CD4-positive, alpha-beta T cell (primary cell): ENCODE measurements at places on chromosomes 4 and X. TPM values are rescaled to one million over a fixed set of nuclear protein-coding genes. Genes with fewer than 3 reads are reported as not detected.

- no peaks in the 10 kb centered on the region for H3K4me1 ChIP-seq
- no peaks in the 10 kb centered on the region for H3K36me3 ChIP-seq
- H3K27ac ChIP-seq, result no peak overlapping the region
- no peak for DNase-seq
- H3K27me3 ChIP-seq, result no peaks in the 10 kb centered on the region
Observed at GRCh38 chr4:139227729-139228404, 50.8 kb upstream of the ELF2 start.

- H3K4me3 ChIP-seq, result no peak overlapping the region
- H3K27me3 ChIP-seq, result no peaks in the 10 kb centered on the region
- peaks cover 16% of the 10 kb centered on the region for H3K4me1 ChIP-seq
- H3K36me3 ChIP-seq, result no peaks in the 10 kb centered on the region
- DNase-seq, result no peak
Observed at GRCh38 chrX:13153796-13154195, 109.4 kb upstream of the FAM9C start.

- no peak overlapping the region for H3K27ac ChIP-seq
- H3K4me3 ChIP-seq, result no peak overlapping the region
- H3K4me1 ChIP-seq, result peaks cover 20% of the 10 kb centered on the region
Observed at GRCh38 chr4:80069108-80069836, 3.8 kb downstream of the ANTXR2 start.

DNA sequence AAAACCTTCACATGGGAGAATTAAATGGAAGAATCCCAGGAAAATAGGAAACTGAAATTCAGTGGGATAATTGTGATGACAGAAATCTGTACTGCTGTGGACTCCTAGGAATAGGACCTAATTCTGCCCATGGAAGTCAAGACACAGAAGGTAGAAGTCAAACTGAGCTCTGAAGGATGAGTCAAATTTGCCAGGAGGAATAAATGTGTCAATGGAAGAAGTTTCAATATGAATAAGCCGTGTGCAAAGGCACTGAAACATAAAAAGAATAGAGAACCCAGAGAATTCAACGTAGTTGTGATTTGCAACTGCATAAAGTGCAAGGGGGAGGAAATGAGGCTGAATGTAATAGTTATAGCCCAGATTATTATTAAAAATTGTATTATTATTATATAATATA lies 11.6 kb downstream of the ENAM start:
- H3K36me3 ChIP-seq, result no peaks in the 10 kb centered on the region
- no peaks in the 10 kb centered on the region for H3K4me1 ChIP-seq
- no peak for DNase-seq
- H3K27me3 ChIP-seq, result no peaks in the 10 kb centered on the region

- H3K36me3 ChIP-seq, result no peaks in the 10 kb centered on the region
- no peak overlapping the region for H3K27ac ChIP-seq
- no peaks in the 10 kb centered on the region for H3K4me1 ChIP-seq
- no peaks in the 10 kb centered on the region for H3K27me3 ChIP-seq
- no peak overlapping the region for H3K4me3 ChIP-seq
- no peak for DNase-seq
Observed at GRCh38 chr4:54540931-54541330, 116.8 kb upstream of the KIT start.

DNA sequence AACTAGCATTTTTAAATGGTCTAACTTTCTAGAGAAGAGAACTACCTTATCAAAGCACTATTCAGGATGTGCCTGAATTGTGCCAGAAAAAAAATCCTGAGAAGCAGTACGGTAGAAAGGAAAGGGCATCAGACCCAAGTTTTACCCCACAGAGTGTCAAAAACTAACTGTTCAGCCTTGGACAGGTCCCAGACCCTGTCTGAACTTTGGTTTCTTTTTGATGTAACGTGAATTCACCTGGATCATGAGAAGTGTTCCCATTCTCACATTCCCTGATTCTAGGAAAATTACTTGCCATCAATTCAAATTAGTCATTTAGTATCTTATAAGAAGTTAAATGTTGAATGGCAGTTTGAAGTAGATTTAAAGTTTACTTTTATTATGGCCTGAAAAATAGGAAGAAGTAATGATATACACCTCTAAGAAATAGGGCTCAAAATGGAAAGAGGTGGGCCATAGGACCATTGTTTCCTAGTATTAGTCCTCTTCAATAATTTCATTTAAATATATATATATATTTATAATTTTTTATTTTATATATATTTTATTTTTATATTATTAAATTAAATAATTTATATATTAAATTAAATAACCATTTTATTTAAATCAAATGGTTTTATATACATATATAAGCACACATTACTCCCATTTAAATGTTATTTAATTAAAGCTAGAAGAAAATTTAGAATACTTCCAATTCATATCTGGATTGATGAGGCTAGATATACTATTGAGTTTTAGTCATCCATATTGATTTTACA lies 181.9 kb upstream of the PPARGC1A start:
- no peaks in the 10 kb centered on the region for H3K27me3 ChIP-seq
- DNase-seq, result no peak
- no peaks in the 10 kb centered on the region for H3K4me1 ChIP-seq
- no peak overlapping the region for H3K27ac ChIP-seq

GRCh38 chr4:187903106-187903505 lies 92.5 kb upstream of the ZFP42 start:
- H3K4me3 ChIP-seq, result no peak overlapping the region
- no peak for DNase-seq
- no peaks in the 10 kb centered on the region for H3K36me3 ChIP-seq

GRCh38 chrX:254630-255215 lies 26.5 kb upstream of the PLCXD1 start:
- no peak for DNase-seq
- H3K36me3 ChIP-seq, result no peaks in the 10 kb centered on the region
- H3K4me1 ChIP-seq, result peaks cover 8% of the 10 kb centered on the region
- no peak overlapping the region for H3K4me3 ChIP-seq
- H3K27me3 ChIP-seq, result no peaks in the 10 kb centered on the region
- no peak overlapping the region for H3K27ac ChIP-seq

DNA sequence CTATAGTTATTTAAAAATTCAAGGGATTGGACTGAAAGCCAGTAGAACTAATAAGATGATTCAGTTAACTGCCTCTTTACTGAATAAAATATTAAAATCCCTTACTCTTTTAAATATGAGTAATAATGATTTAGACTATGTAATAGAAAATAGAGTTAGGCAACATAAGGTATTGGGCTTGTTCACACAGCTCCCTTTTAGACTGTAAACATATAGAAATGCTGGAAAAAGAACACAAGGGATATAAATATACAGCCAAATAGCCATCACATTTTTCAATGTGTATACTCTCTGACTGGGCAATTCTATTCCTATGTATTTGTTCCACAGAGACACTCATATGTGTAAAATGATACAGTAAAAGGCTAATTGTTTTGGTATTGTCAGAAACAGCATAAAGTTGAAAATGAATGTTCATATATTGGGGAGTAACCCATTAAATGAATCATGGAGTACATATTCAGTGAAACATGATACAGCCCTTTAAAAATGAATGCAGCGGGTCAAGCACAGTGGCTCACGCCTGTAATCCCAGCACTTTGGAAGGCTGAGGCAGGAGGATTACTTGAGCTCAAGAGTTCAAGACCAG lies 129.8 kb downstream of the TBC1D19 start:
- no peaks in the 10 kb centered on the region for H3K36me3 ChIP-seq
- H3K4me3 ChIP-seq, result no peak overlapping the region
- H3K4me1 ChIP-seq, result no peaks in the 10 kb centered on the region
- H3K27me3 ChIP-seq, result no peaks in the 10 kb centered on the region

DNA sequence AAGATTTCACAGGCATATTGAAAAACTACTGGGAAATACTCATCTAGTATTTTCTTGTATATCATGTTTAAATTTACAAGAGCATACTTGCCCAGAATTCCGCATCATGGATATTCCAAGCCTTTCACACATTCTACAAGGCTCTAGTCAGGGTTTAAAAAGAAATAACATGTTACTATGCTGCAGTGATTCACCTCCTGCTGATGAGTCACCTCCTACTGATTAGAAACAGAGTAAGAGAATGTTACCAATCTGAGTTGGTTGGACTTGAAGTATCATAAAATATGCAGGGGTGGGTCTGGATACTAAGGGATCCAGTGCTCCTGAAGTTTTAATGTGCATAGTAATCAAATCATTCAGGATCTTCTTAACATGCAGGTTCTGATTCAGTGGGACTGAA lies 192.0 kb upstream of the ANK2 start:
- no peak overlapping the region for H3K4me3 ChIP-seq
- H3K4me1 ChIP-seq, result no peaks in the 10 kb centered on the region
- no peak overlapping the region for H3K27ac ChIP-seq
- H3K36me3 ChIP-seq, result no peaks in the 10 kb centered on the region
- DNase-seq, result no peak

- H3K36me3 ChIP-seq, result no peaks in the 10 kb centered on the region
- peaks cover 2% of the 10 kb centered on the region for H3K27me3 ChIP-seq
- H3K27ac ChIP-seq, result no peak overlapping the region
- peak overlapping the region; percentile 25 for H3K4me3 ChIP-seq
- DNase-seq, result no peak
- no peaks in the 10 kb centered on the region for H3K4me1 ChIP-seq
Observed at GRCh38 chrX:73127700-73128241, 48.5 kb upstream of the PABPC1L2A start.

DNA sequence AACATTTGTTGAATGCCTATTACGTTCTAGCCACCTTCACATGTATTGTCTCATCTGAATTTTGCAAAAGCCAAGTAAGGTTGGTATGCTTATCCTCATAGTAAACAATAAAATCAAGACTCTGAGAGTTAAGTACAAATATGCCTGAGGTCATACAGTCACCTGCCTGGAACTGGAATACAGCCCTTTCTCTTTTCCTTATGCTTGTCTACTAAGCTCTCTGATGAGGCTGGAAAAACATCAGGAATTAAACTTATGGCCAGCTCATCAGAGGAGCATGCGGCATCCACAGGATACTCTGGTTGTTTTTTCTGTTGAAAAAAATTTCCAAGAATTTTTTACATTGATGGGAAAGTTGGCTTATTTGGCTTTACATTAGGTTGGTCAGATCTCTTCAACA lies 35.5 kb downstream of the NCAPG start:
- no peak for DNase-seq
- H3K36me3 ChIP-seq, result no peaks in the 10 kb centered on the region
- H3K4me1 ChIP-seq, result no peaks in the 10 kb centered on the region
- H3K4me3 ChIP-seq, result no peak overlapping the region
- no peaks in the 10 kb centered on the region for H3K27me3 ChIP-seq
- H3K27ac ChIP-seq, result no peak overlapping the region

- H3K27me3 ChIP-seq, result no peaks in the 10 kb centered on the region
- no peak for DNase-seq
- H3K4me1 ChIP-seq, result peaks cover 17% of the 10 kb centered on the region
- H3K36me3 ChIP-seq, result peaks cover 36% of the 10 kb centered on the region
- H3K27ac ChIP-seq, result peak overlapping the region; percentile 50
Observed at GRCh38 chr4:184763150-184763780, 29.4 kb upstream of the CENPU start.

GRCh38 chr4:16243285-16243684 lies 17.0 kb upstream of the TAPT1 start:
- H3K4me1 ChIP-seq, result no peaks in the 10 kb centered on the region
- no peak overlapping the region for H3K27ac ChIP-seq
- H3K36me3 ChIP-seq, result no peaks in the 10 kb centered on the region
- no peak overlapping the region for H3K4me3 ChIP-seq
- no peaks in the 10 kb centered on the region for H3K27me3 ChIP-seq

GRCh38 chr4:82577451-82577850 lies 15.7 kb upstream of the TMEM150C start:
- no peaks in the 10 kb centered on the region for H3K4me1 ChIP-seq
- H3K27ac ChIP-seq, result no peak overlapping the region
- H3K27me3 ChIP-seq, result no peaks in the 10 kb centered on the region
- H3K36me3 ChIP-seq, result no peaks in the 10 kb centered on the region
- no peak overlapping the region for H3K4me3 ChIP-seq

- H3K27ac ChIP-seq, result no peak overlapping the region
- no peaks in the 10 kb centered on the region for H3K27me3 ChIP-seq
- H3K36me3 ChIP-seq, result no peaks in the 10 kb centered on the region
- no peaks in the 10 kb centered on the region for H3K4me1 ChIP-seq
- H3K4me3 ChIP-seq, result no peak overlapping the region
- DNase-seq, result no peak
Observed at GRCh38 chr4:145041378-145041777, 56.6 kb downstream of the ANAPC10 start.

- H3K27ac ChIP-seq, result no peak overlapping the region
- no peak for DNase-seq
- peaks cover 27% of the 10 kb centered on the region for H3K36me3 ChIP-seq
- H3K4me1 ChIP-seq, result no peaks in the 10 kb centered on the region
Observed at GRCh38 chr4:106238820-106239420, 77.1 kb downstream of the TBCK start.

DNA sequence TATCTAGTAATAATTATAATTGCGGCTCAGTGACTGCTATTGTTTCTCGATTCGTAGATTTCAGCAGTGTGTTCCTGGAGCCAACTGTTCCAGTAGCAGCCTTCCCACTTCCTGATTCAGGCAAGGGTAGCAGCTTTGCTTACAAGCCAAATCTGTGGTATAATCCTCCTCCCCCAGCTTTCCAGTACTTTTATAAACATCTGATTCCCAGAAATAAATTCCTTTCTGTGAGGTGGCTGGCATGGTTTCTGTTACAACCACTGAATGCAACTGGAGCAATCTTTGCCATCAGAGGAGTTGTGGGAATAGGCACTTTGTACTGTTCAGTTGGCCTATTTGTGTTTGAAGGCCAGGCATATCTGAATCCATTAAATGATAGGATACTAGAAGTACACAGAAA lies 80.0 kb downstream of the GLRA3 start:
- no peak overlapping the region for H3K4me3 ChIP-seq
- no peak overlapping the region for H3K27ac ChIP-seq
- no peaks in the 10 kb centered on the region for H3K36me3 ChIP-seq
- no peaks in the 10 kb centered on the region for H3K27me3 ChIP-seq
- H3K4me1 ChIP-seq, result no peaks in the 10 kb centered on the region
- no peak for DNase-seq

DNA sequence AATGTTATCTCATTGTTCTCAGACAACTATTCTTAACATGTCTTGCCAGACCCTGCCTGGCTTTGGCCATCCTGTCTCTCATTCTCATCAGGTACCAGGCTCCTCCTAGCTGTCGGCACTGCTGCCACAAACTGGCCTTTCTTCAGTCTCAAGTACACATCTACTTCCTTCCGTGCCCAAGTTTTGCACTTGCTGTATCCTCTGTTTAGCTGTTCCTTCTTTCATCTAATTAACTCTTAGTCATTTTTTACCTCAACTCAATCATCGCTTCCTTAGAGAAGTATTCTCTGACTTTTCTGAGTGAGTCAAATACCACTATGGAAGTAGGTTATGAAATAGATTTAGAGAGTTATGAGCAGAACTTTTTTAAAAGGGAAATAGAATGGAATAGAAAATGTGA lies 19.7 kb downstream of the CXCL3 start:
- H3K4me1 ChIP-seq, result no peaks in the 10 kb centered on the region
- no peaks in the 10 kb centered on the region for H3K27me3 ChIP-seq
- H3K36me3 ChIP-seq, result no peaks in the 10 kb centered on the region
- H3K27ac ChIP-seq, result no peak overlapping the region

Gene GNRHR
- not detected for total RNA-seq

Gene GSX2
- not detected for total RNA-seq

Gene SSX4B
- not detected for total RNA-seq

Gene ASB12
- not detected for total RNA-seq

Gene GAGE12J
- total RNA-seq, result not detected

Gene BRS3
- total RNA-seq, result not detected

Gene AFM
- not detected for total RNA-seq

Gene NDNF
- 0.25 TPM for total RNA-seq

Gene XPNPEP2
- 0.16 TPM for total RNA-seq

Gene CCDC120
- total RNA-seq, result 11.5 TPM
